AG08396 (cell line): ENCODE measurements at places on chromosomes 5 and 9.

DNA sequence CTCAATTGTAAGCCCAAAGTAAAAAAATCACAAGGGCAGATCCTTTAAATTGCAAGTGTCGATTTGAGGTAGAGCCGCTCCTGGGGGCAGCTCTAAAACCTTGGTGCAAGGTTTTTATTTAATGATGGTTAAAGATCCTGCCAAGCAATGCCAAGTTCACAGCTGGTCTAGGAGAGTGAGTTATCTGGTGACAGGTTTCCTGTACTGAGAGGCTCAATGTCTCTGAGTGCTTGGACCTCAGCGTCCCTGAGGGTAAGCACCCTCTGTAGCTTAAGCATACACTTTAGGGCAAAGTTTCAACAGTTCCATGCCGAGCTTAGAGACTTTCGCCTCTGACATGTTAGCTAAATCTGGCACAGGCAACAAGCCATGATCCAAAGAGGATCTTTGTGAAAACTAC is 119.8 kb upstream of the EGFLAM start:
- DNase-seq: no peak

- no peak for DNase-seq
Observed at GRCh38 chr5:107549567-107549966, 121.2 kb downstream of the EFNA5 start.

- DNase-seq: no peak
Observed at GRCh38 chr5:61748121-61748520, 416.1 kb downstream of the ZSWIM6 start.

DNA sequence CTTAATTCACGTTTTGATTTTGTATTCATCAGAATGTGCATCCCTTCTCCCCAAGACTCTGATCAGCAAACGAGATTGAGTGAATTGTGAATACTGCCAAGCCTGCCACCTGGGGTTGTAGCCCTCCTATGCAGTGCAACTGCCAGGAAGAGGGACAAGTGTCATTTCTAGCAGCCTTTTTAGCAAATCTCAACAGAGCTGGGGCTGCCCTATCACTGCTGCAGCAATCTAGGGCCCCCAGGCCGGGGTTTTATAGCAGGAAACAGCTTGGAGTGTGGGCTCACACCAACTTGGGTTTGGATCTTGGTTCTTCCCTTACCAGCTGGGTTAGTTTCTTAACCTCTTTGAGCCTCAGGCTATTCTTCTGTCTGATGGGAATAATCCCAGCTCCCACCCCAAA is 4.0 kb downstream of the CSF1R start:
- peak; percentile 2 for DNase-seq

DNA sequence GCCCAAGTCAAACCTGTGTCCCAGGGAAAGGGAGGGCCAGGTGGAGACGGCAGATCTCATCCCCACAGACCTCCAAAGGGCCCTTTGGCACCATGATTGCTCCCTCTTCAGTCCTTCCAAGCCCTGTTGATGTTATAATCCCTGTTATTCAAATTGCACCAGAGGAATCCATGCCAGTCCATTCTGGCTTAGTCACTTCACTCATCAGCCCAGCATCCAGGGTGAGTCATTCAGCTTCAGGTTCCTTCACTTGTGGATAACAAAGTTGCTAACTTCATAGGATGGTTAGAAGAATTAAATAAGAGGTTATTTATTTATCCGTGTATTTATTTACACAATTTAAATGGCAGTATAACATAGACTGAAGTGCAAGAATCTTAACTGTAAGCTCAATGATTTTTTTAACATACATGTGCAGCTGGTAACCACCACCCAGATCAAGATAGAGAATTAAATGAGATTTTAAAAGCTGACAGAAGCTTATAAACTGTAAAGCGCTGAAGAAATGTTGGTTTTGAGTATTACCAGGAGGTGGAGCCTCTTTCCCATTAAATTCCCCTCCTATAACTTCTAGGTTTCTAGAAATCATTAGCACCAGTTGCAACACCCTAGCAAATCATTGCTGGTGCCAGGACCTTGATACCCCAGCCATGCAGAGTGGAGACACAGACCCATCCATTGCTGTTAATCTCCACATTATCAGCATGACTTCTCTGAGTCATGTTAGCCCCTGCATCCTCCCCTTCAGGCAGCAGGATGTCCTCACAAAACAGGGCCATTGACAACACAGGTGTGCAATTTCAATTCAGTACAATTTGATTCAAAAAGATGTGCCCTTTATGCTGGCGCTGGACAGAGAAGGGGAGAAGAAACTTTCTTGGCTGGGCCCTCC is 77.4 kb downstream of the SEC61B start:
- DNase-seq: peak; percentile 88

- no peak for DNase-seq
Observed at GRCh38 chr9:128298535-128299482, 22.7 kb downstream of the SWI5 start.

- no peak for DNase-seq
Observed at GRCh38 chr5:144378681-144379080, 208.0 kb downstream of the KCTD16 start.

DNA sequence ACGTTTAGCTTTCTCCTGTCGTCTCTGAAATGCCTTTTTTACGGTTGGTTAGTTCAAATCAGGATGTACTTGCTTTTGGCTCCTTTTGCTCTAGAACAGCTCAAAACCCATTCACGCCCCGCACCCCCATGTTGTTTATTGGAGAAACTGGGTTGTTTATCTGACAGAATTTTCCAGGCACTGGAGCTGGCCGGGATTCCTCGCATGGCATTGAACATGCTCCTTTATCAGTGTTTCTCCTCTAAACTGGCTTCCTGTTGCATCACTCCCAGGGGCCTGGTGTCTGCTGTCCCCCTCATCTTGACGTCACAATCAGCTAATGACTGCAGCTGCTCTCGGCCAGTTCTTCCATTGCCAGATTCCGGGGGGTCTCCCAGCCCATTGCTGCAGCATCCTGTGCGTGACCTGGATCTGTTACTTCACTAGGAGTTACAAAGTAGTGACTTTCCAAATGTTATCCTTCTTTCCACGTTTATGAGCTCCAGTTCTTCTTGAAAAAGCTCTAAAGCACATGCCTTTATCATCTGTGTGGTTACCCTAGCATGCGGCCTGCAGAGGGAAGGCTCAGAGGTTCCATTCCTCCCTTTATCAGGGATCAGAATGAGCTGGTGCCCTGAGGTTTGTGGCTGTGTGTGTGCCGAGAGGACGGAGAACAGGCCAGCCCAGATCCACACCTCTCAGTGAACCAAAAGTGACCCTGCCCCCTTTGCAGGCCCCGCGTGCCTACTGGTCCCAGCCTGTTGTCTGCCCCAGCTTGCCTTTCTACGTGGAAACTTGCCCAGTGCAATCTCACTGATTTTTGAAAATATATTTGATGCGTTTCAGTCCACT is 27.5 kb downstream of the FAM163B start:
- DNase-seq: peak; percentile 55

- no peak for DNase-seq
Observed at GRCh38 chr9:69622676-69623075, 49.5 kb downstream of the APBA1 start.

GRCh38 chr5:124923131-124923530 is 176.7 kb upstream of the ZNF608 start:
- no peak for DNase-seq

DNA sequence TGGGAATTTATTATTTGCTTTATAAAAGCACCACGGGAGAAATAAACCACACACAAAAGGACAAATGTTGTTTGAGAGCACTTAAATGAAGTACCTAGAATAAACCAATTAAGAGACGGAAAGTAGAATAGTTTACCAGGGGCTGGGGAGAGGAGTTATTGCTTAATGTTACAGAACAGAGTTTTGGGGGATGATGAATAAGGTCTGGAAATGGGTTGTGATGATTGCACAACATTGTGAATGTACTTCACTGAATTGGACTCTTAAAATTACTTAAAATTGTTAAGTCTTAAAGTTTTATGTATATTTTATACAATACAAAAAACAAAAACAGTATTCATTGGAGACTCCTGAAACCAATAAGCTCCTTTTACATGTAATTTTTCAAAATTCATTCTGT is 1.5 kb downstream of the ZBTB43 start:
- no peak for DNase-seq

GRCh38 chr5:180282281-180282680 is 9.6 kb downstream of the MAPK9 start:
- no peak for DNase-seq

GRCh38 chr5:101271416-101271815 is 368.3 kb upstream of the ST8SIA4 start:
- no peak for DNase-seq

DNA sequence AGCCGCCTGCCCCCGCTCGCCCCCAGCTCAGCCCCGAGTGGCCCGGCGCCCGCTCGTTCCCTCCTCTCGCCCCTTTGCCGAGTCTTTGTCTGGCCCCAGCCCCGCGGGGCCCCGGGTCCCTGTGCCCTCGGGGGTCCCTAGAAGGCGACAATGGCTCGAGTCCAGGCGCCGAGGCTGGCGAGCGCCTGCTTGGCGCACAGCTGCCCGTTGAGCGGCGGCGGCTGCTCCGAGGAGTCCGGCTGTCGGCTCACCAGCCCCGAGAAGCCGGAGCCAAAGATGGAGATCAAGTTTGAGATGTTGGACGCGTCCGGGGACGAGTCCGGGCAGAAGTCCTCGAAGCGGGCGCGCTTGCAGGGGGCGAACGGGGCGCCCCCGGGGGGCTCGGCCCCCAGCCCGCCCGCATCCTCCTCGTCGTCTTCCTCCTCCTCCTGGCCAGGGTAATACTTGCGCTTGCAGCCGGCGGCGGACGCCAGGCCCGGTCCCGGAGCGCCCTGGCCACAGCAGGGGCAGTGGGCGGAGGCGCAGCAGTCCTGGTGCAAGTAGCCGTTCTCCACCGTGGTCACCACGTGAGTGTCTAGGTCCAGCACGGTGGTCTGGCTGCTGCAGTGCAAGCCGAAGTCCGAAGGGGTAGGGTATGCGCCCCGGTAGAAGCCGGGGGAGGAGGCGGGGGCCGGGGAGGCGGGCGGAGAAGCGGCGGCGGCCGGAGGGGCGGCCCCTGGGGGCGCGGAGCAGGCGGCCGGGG is 1.2 kb downstream of the IER5L start:
- peak; percentile 38 for DNase-seq

DNA sequence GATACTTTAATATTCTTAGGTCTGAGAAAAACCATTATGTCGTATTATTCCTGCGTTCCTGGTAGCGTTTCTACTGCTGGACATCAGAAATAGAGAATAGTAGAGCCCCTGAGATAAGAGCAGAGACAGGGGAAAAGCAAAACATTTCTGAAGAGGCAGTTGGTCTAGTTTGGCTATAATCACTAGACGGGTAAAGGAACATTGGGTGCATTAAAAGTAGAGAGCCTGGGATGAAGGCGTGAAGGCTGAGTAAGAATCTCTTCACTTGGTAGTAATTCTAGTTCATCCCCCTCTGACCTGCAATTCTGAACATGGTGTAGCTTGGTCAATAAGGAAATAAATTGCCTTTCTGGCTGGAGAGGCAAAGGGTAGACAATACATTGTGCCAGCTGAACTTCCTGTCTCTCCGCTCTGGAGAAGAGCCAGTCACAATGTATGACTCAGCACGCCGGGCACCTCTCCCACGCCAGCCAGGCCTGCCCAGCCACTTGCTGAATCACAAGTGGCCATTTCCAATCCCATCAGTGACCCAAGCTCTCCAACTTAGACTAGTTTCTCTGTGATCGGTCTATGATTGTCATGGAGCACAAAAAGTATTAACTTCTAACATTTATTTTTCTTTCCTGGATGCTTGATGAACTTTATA is 75.4 kb downstream of the STK32A start:
- DNase-seq: peak; percentile 16

- no peak for DNase-seq
Observed at GRCh38 chr5:112142769-112143270, 276.3 kb downstream of the EPB41L4A start.

DNA sequence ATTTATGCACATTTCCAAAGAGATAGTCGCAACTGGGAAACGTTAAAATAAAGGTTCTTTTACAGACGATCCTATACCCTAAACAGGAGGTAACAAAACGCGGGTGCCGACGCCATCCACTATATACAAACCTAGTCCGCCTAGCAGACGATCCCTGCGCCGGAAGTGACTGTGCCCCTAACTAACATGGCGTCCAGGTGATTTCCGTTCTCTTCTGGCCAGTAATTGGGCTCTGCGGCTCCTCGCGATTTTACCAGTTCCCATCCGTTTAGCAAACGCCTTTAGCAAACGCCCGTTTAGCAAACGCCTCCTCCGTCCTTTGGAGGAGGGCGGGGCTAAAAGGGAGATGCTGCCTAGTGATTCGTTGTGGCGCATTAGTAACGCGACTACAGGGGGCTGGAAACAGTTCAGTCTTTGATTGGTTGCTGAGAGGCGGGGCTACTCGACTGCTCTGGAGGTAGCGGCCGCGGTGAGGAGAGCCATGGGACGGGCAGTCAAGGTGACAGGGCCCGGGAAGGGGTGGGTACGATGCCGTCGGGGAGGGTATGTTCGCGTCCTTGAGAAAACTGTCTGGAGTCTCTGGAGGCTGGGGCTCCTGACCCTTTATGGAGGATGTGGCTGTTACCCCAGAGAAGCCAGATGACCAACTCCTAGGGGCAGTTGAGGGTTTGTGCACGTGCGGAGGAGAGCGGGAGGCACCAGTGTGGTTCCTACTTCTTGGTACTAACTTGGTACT is at the start of gene LYRM7:
Gene LYRM7 (plus strand): TSS at position 405 of the 736 bp plus-strand sequence. CDS start 77 bp downstream, at position 482.
- DNase-seq: peak; percentile 92

- DNase-seq: no peak
Observed at GRCh38 chr5:200985-201384, 9.7 kb downstream of the LRRC14B start.

DNA sequence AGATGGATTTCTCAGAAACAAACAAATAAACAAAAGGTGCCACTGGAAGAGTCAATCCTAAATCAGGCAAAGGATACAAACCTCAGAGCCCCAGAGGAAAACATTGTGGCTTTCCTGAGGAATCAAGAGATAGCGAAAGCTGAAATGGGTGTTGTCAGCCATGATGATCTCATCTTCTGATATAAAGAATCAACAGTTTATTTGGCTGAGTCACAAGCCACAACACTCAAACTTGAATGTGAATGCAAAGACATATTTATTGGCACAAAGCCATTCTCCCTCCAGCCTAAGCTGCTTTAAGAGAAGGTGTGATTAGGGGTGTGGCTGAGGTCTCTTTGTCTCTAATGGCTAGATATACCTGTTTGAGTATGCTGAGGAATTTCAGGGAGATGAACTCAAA is 73.3 kb upstream of the NREP start:
- no peak for DNase-seq

DNA sequence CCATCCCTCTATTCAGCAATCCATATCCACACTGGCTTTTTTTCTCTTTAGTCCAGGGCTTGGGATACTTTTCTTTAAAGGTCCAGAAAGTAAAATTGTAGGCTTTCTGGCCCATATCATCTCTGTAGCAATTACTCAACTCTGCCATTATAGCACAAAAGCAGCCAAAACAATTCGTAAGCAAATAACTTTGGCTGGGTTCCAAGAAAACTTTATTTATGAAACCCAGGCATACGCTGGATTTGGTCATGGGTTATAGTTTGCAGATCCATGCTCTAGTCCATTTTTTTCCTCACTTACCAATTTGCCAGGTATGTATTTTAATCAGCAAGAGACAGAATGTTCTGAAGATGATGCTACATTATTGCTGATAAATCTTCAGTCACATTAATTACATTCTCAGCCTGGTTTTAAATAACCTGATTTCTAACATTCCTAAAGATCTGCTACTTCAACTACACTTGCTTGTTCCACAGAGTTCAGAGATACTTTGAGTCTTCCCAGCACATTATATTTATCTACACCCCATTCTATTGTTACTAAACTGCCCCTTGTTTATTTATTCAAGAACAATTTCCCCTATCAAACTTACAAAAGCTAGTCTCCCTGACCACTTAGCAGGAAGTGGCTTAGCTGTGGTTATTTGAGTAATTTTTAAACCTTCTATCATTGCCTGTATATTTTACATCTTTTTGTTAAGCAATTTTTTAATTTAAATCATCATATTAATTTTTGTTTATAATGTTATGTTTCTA is 161.0 kb downstream of the ISL1 start:
- no peak for DNase-seq

GRCh38 chr5:101160002-101160401 is 256.9 kb upstream of the ST8SIA4 start:
- DNase-seq: no peak
